ENCODE measurements at places on chromosomes 11 and 22.
A peak's percentile ranks its signal among the peaks of the same experiment; 100 is the strongest.

- no peak for DNase-seq
Observed at GRCh38 chr22:21939461-21939913, 13.2 kb downstream of the PPM1F start.

GRCh38 chr11:33830903-33831648 lies 56.8 kb upstream of the FBXO3 start:
- no peak for DNase-seq

DNA sequence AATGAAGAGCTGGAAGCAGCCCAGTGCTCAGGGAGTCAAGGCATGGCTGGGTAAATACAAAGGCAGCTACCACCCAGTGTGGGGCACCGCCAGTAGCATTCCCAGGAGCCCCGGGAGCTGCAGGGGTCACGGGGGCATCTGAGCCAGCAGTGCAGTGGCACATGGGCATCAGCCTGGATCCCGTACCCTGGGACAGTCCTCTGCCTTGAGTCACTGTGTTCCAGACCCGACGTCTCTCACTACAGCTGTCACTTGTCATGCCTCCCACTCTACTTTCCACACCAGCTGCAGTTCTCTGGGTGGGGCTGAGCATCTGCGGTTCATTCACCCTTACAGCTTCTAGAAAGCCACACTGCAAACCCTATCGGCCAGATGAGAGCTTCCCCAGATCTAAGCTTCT lies 29.6 kb downstream of the DHCR7 start:
- DNase-seq, result no peak

DNA sequence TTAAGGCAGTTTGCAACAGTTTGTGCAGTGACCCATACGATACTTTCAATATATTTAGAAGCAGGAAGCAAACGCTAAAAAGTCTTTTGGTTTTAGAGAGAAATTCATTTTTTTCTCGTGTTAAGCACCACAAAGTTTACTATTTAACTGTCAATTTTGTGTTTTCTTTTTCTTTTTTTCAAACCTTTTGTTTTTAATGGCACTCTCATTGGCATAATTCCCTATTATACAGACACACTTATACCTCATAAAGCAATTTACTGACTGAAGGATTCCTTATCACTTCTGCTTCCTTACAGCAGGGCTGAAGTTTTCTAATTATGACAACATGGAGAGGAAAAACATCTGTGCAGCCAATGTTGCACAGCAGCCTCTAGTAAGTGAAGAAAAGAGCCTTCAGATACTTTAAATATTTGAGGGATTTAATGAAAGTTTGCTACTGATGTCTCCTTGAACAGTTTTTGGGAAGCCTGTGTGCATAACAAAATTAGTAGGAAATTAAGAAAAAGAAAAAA lies 2191.2 kb downstream of the LRRC4C start:
- no peak for DNase-seq

DNA sequence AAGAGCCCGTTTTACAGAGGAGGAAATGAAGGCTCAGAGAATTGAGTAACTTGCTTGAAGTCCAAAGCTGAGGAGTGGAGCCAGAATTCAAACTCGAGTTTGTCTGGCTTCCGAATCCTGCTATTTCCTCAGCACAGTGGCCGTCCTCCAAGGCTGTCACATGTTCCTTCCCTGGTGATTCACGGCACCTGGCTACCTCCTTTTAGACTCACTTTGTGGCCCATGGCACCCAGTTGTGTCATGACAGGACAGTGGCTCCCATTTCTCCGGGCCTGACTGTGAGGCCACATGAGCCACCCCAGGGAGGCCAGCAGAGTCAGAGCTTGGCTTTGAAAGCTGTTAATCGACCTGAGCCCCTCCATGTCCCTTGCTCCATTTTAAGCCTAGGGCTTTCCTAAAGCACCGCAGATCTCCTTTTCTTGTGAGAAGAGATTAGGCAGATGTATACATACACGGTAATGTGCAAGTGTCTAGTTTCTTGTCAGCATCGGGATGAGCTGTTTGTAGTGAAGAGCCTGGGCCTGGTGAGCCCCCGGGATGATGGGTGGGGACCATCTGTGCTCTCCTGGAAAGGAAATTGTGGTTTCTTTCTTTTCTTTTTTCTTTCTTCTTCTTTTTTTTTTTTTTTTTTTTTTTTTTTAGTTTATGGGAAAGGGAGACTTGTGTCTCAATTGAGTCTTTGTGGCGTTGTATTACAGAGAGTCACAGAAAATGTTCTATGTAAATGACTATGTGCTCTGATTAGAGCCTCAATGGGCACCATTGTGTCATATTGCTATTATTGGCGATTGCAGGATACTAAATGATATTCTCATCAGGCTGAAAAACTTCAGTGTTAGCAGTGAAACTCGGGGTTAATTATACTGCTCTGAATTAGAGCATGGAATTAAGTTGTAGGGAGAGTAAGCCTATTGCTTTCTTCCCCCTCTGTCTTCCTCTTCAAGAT lies 54.8 kb downstream of the PTPRJ start:
- no peak for DNase-seq

- DNase-seq, result no peak
Observed at GRCh38 chr22:50211147-50211546, 10.3 kb downstream of the SELENOO start.

DNA sequence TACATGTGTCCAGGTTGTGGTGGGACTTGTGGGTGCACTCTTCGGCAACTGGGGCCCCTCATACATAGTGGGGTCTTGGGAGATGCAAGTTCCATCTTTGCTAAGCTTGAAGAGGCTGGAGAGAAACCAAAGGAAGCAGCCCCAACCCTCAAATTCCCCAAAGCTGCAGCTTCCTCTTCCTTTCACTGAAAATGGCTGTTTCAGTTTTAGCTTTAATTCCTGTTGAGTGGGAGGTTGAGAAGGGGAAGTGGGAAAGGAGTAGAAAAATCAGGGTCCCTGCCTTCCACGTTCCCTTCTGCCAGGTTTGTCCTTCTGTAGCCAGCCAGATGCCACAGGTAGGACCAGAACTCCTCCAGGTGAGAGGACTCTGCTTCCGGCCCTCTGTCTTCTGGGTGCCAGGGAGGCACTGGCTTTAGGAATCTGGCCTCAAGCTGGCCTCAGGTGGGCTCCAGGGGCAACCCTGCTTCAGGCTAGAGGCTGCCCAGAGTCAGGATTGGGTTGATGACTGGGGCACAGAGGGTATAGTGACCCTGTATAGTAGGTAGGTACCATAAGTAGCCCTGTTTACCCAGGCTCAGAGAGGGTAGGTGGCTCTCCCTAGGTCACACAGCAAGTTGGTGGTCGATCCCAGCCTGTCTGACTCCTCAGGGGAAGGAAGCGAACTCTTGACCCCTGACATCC lies 16.2 kb downstream of the P2RY6 start:
- DNase-seq, result no peak

- no peak for DNase-seq
Observed at GRCh38 chr11:65852508-65853245, 5.3 kb downstream of the CFL1 start.

DNA sequence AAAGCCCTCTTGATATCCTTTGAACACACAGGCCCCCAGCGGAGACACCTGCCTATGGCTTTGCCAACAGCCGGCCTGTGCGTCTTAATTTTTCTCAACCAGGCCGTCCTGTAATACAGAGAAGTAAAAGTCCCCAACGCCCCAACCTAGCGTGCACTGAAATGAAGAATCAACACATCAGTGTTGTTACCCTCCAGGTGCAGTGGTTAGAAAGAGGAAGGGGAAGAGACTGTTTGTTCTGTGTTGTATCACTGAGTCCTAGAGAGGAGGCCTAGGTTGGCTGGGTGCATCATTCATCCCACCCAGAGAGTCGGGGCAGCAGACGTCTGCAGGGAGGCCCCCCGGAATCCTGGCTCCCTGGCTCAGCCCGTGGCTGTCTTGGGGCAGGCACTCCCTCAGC lies 25.7 kb downstream of the SGSM1 start:
- no peak for DNase-seq

- no peak for DNase-seq
Observed at GRCh38 chr11:128328955-128329551, 258.3 kb downstream of the ETS1 start.

GRCh38 chr22:27377501-27378295 lies 423.9 kb downstream of the MN1 start:
- DNase-seq, result no peak

DNA sequence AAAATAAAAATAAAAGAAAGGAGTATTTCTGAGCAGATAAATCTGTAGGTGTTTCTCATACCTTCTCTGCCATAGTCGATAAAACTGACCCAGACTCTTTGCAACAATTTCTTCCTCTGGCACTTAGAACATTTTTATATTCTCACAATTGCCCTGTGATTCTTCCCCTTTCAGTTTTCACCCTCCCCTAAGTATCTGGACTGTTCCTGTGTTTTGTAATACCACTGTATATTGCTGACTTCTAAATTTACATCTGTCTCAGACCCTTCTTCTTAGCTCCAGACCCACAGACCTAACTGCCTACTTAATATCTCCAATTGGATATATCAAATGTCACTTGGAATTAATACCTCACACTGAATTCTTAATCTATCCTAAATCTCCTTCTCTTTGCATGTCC lies 133.4 kb upstream of the DDI1 start:
- DNase-seq, result no peak

GRCh38 chr11:85923455-85923854 lies 68.3 kb downstream of the CCDC83 start:
- no peak for DNase-seq

DNA sequence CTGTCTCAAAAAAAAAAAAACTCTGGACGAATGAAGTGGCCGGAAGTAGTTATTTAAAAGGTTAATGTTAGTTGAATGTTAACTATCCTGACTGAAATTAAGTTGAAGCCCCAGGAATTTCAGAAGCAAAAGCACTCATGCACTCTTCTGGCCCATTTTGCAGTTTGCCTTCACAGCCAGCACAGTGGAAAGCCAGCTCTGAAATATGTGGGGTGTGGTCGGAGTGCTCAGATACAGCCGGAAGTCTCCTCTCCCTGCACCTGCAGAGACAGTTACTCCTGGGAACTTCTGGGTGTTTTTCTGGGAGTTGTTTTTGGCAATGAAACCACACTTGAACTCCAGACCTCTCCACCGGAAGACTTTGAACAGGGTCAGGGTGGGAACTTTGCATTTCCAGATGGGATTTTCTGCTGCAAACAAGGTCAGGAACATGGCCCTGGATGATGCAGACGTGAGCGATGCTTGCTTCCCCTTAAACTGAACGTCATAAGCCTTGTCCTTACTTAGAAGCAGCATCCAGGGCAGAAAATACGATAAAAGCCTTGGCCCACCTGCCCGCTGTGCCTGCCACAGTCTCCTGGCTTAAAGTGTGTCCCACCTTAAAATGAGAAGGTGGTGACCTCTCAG lies 21.5 kb upstream of the CABP2 start:
- no peak for DNase-seq

DNA sequence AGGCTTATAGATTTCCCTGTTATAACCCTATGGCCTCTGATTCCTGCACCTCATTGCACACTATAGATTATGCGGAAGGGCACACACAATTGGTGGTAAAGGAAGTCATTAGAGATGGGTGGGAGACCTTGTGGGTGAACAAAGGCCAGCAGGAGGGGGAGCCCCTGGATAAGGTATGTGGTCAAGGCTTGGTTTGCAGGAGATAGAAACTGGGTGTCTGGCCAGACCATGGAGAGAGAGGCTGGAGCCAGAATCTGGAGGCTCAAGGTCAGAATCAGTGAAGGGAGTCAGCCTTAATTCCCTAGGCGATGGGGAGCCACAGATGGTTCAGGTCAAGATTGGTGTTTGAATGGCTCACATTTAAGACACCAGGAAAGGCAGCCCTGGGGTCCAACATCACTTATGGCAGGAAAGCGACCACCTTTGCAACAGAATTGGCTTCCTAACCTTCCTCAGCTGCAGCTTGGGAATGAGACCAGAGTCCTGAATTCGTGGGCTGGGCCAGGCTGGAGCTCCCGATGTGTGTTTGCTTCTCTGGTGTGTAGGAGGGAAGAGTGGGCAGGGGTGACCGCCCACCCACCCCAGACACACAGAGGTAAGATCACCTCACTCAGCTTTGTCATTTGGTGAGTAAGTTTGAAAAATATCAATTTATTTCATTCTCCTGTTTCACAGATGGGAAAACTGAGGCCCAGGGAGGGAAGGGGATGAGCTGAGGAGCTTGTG lies 22.7 kb upstream of the SCUBE1 start:
- no peak for DNase-seq

DNA sequence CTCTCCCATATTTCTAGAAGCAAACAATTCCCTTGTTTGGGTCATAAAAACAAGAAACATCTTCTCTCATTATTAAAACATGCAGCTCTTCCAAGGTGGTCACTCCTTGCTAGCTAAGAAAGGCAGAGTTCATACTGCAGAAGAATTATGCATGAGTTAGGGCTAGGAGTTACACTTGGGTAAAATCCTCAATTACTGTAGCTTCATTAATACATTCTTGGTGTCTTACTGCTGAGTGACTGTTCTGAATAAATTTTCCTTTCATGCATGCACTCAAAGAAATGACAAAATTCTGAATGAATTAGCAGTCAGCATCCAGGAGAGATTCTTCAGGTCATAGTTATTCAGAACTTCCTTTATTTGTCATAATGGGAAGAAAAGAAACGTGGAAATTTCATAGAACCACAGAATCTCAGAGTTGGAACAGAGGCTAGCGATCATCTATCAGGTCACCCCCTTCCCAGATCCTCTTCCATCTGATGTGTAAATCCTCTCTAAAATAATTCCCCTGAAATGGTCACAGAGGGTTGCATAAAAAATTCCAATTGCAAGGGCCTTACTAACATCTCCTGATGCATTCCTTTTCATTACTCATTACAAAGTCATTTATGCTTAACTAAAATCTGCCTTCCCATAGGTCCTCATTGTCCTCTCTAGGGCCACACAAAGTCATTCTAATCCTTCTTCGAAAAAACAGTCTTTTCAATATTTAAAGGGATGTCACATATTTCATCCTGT lies 771.5 kb downstream of the DLG2 start:
- DNase-seq, result no peak

- no peak for DNase-seq
Observed at GRCh38 chr11:18564149-18564548, 24.4 kb downstream of the UEVLD start.

DNA sequence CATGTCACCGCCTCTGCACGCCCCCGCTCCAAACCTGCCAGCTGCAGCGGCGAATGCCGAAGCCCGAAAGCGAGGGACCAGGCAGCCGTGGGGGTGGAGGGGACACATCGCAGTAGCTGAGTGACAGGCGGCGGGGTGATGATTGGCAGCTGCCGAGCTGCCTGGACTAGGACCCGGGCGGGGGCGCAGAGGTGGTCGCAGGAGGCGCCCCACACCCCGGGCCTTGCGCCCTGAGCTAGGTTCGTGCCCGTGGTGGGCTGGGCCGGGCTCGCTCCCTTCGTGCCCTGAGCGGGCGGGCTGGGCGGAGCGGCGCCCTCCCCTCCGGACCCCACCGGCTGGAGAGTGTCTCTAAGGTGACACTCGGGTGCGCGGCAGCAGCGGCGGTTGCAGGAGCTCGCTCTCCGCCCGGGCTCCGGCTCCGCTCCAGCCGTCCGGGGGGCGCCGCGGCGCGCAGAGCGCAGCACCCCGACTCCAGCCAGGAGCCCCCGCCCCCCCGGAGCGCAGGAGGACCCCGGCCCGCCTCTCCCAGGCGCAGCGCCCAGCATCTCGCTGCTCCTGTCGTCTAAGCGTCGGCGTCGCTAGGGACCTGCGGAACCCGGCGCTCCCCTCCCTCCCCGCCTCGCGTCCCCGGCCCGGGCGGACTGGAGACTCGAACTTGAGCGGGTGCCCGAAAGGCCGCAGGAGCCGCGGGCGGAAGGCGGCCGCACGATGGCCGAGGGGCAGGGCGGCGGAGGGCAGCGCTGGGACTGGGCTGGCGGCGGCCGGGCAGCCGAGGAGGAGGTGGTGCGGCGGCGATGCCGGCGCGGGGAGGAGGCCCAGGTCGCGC lies 14.5 kb upstream of the DGKZ start:
- DNase-seq, result peak; percentile 60

Data from stimulated activated CD8-positive, alpha-beta memory T cell treated with anti-CD3 and anti-CD28 coated beads, Interleukin-15, amount 100 ng/mL, for 4 hours (primary cell).